Motor neuron (in vitro differentiated cells): ENCODE measurements at places on chromosomes 11 and 22. TPM values are rescaled to one million over a fixed set of nuclear protein-coding genes. Genes with fewer than 3 reads are reported as not detected.

The ADAMTS15 gene
- total RNA-seq = 9.4 and 9.6 TPM in 2 replicates

DNA sequence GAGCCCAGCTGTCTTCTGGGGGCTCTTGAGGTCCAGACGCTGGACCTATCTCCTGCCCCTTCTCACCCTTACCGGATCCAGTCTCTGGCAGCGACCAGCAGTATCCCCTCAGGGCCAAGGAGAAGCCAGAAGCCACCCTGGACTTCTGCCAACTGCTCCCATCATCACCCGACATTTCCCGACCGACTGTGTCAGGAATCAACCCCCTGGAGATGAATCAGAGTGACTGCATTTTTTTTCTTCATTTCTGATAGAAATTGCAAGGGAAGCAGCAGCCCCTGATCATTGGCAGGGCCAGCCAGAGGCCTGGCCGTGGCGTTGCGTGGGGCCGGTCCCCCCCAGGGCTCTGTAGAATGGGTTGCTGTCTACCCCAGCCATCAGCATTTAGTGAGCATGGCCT lies 5.2 kb upstream of the LIF start:
- ATAC-seq = no peak

DNA sequence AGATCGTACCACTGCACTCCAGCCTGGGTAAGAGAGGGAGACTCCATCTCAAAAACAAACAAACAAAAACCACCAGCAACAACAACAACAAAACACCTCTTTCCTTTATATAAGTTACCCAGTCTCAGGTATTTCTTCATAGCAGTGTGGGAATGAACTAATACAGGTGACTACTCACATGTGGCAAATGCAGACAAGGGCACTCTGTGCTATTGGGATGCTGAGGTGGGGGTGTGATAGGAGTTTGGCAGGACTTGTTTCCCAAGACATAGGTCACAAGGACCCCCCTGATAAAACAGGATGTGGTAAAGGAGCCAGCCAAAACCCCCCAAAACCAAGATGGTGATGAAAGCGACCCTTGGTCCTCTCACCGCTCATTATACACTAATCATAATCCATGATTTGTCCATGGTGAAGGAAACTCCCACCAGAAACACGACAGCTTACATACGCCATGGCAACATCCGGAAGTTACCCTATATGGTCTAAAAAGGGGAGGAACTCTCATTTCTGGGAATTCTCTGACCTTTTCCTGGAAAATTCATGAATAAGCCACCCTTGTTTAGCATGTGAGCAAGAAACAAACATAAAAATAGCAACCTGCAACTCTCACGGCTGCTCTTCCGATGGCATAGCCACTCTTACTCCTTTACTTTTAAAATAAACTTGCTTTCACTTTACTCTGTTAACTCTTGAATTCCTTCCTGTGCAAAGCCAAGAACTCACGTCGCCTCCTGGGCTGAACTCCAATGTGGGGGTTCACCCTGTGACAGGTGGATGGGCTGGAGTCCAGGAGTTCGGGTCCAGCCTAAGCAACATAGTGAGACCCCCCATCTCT lies 18.8 kb upstream of the INCENP start:
- peak; percentile 87 for ATAC-seq

DNA sequence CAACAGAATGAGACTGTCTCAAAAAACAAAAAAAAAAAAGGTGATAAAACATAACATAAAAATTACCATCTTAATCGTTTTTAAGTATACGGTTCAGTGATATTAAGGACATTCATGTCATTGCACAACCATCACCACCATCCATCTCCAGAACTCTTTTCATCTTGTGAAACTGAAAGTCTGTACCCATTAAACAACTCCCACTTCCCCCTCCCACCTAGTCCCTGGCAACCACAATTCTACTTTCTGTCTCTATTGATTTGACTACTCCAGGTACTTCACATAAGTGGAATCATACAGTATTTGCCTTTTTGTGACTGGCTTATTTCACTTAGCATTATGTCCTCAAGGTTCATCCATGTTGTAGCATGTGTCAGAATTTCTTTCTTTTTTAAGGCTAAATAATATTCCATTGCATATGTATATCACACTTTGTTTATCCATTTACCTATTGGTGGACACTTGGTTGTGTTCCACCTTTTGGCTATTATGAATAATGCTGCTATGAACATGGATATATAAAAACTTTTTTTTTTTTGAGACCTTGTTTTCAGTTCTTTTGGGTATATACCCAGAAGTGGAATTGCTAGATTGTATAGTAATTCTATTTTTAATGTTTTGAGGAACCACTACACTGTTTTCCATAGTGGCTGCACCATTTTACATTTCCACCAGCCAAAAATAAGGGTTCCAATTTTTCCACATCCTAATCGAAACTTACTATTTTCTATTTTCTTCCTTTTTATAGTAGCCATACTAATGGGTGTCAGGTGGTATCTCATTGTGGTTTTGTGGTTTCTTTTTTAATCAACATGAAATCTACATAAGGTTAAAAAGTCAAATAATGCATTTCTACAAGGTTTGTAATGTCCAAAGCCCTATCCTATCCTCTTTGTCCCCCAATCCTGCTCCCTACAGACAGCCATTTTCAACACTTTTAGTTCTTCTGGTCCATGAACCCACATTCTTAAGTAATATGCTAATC lies 23.4 kb upstream of the PIK3C2A start:
- no peak for ATAC-seq

DNA sequence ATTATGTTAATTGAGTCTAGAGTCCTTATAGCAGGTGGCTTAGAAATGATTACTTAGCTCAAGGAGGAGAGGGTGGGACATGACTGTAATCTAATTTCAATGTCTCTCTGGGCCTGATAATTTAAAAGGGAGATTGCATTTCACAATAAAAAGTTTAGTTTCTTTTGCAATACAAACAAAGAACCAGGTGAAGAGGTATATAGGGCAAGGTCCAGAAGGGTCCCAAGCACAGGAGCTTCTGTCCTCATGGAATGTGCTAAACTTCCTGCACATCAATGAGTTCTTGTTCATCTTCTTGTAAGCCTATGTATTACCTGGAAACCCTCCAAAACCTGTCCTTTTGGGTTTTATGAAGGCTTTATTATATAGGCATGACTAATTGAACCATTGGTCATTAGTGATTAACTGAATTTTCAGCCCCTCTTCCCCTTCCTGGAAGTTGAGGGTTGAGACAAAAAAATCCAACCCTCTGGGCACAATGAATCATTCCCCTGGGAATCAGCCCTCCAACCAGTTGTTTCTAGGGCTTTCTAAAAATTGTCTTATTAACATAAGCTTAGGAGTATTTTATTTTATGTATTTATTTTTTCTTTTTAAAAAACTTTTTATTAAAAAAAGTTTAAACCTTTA lies 37.6 kb downstream of the MS4A2 start:
- no peak for ATAC-seq

The TRMT2A gene
- total RNA-seq = 47.2 and 47.5 TPM in 2 replicates

- ATAC-seq = no peak
These were observed 73.6 kb upstream of the NARS2 start for GRCh38 chr11:78647986-78648875.

The MAJIN gene
- total RNA-seq = 1.0 TPM in 1 of 2 replicates, not detected in the other
